ENCODE measurements at places on chromosomes 6 and 20. TPM values are rescaled to one million over a fixed set of nuclear protein-coding genes. Genes with fewer than 3 reads are reported as not detected.

- H3K4me3 ChIP-seq = no peak overlapping the region
- H3K27me3 ChIP-seq = no peaks in the 10 kb centered on the region
- no peak for DNase-seq
- 0 out of 2 replicates have a peak, but pooled peaks cover 2% of the 10 kb centered on the region for H3K36me3 ChIP-seq
Measured at GRCh38 chr6:17439243-17439993, 46.0 kb downstream of the CAP2 start.

DNA sequence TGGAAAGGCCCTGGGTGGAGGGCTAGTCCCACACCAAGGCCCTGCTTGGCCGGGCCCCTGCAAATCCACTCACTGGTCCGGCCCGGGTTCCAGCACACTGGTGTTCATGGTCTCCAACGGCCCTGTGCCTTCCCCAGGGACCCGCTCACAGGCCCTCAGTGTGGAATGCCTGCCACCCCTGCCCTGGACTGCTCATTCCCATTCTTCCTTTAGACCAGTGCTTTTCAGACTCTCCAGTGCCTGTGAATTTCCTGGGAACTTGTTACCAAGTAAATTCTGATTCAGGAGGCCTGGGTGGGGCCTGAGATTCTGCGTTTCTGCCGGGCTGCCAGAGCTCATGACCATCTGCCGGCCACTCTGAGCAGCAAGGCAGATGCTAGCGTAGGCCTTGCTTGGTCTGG lies 5.7 kb upstream of the PXDC1 start:
- H3K4me1 ChIP-seq = no peaks in the 10 kb centered on the region
- DNase-seq = no peak
- H3K27me3 ChIP-seq = no peaks in the 10 kb centered on the region
- no peak overlapping the region for H3K27ac ChIP-seq
- no peaks in the 10 kb centered on the region for H3K36me3 ChIP-seq

DNA sequence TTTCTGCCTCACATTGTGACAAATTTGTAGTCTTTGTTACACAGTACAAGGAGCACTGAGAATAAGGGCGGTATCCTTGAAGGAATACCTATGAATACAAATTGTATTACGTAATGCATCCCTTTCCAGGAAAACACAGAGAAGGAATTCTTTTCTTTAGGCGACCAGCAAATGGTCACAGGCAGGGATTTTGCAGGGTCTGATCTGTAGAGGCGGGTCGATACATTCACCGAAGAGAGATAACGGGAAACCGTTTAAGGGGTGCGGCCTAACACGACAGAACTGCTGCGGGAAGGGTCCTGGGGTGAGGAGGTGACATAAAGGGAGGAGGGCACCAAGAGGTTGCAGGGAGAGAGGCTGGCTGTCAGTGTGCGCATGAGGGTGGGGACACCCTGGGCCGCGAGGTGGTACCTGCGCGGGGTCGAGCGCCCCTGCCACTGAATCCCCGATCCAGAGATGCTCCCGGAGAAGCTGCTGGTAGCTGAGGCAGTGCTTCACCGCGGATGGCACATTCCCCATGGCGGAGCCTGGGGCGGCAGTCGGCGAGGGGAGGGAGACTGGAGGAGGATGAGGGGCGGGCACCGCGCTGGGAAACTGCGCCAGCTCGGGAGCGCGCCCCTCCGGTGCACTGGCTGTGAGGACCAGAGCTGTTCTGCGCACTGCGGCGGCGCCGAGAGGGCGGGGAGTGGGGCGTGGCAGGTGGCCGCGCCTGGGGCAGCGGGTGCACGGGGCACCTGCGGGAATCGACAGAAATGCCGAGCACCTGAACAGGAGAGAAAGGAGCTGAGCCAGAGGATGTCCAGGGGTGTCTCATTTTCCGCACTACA lies at the start of gene HMGCLL1:
Gene HMGCLL1, minus strand, starts transcription at position 656 of the 827 bp plus-strand sequence. Its CDS starts 137 bp downstream, at position 519.
- no peaks in the 10 kb centered on the region for H3K4me1 ChIP-seq
- no peaks in the 10 kb centered on the region for H3K27me3 ChIP-seq
- DNase-seq = no peak
- H3K4me3 ChIP-seq = no peak within 1 kb of the TSS
- no peaks in the 10 kb centered on the region for H3K36me3 ChIP-seq
- H3K27ac ChIP-seq = no peak within 1 kb of the TSS

DNA sequence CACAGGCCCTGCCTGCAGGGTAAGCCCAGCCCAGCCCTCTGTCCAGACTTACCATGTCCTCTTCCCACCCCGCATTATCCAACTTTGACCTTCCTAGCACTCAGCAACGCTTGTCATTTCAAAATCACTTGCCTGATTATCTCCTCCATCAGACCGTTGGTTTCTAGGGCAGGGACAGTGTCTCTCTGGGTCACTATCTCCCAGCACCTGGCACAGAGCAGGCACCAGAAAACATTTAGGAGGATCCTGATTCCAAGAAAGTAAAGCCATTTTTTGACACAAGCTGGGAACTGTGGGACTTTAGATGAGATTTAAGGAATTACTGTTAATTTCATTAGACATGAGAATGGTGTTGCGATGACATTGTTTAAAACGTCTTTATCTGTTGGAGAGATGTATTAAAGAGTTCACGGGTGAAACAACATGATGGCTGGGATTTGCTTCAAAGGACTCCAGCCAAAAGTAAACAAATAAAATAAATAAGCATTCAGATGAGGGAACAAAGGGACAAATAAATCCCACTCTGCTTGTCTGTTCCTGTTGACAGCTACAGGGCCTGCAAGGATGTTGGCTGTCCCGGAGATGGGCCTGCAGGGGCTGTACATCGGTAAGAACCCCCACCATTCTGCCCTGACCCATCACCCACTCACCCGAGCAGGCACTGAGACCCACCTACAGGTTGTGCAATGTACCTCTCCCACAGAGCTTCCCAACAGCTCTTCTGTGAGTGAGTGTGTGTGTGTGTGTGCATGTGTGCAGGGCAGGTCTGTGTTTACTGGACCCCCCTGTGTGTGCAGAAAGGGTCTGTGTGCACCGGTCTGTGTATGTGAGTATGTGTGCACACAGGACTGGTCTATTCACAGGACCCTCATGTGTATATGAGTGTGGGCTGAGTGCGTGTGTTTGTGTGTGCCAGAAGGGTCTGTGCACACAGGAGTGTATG lies 5.9 kb downstream of the HSPA12B start:
- no peaks in the 10 kb centered on the region for H3K4me1 ChIP-seq
- no peaks in the 10 kb centered on the region for H3K36me3 ChIP-seq
- H3K27me3 ChIP-seq = no peaks in the 10 kb centered on the region
- no peak overlapping the region for H3K4me3 ChIP-seq

DNA sequence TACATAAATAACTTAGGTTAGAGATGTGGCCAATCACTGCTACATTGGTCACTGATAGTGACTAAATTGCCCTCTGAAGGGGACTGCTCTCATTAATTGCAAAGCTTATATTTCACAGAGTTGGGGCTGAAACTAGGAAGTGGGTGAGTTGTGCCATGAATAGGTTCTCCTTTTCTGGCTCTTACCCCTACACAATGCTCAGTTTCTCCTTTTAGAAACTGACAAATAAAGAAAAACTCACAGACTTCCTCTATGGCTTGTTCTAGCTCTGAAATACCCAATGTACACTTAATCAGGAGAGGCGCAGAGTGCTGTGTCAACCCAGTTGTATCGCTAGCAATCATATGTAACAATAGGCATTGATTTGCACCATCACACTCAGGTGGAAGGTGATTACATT lies 41.2 kb upstream of the PROKR2 start:
- no peak overlapping the region for H3K4me3 ChIP-seq
- peaks cover 4% of the 10 kb centered on the region for H3K27me3 ChIP-seq
- no peaks in the 10 kb centered on the region for H3K36me3 ChIP-seq
- H3K4me1 ChIP-seq = no peaks in the 10 kb centered on the region

GRCh38 chr20:39654171-39654570 lies 692.0 kb downstream of the DHX35 start:
- H3K27me3 ChIP-seq = peaks cover 24% of the 10 kb centered on the region
- no peak overlapping the region for H3K4me3 ChIP-seq
- H3K4me1 ChIP-seq = no peaks in the 10 kb centered on the region
- DNase-seq = no peak
- H3K36me3 ChIP-seq = no peaks in the 10 kb centered on the region

DNA sequence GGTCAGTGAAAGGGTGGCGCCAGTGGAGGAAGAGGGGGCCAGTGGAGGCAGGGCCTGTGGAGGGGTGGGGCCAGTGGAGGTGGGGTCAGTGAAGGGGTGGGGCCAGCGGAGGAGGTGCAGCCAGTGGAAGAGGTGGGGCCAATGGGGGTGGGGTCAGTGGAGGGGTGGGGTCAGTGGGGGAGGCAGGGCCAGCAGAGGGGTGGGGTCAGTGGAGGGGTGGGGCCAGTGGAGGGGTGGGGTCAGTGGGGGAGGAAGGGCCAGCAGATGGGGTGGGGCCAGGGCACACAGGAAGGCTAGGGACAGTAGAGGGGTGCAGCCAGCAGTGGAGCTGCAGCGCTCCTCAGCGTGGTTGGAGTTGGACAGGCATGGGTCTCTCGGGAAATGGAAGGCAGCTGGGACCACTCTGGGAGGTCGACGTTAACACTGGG lies 18.7 kb downstream of the ADRM1 start:
- no peaks in the 10 kb centered on the region for H3K4me1 ChIP-seq
- H3K36me3 ChIP-seq = peaks cover 45% of the 10 kb centered on the region
- no peak overlapping the region for H3K27ac ChIP-seq
- H3K27me3 ChIP-seq = no peaks in the 10 kb centered on the region
- no peak overlapping the region for H3K4me3 ChIP-seq

GRCh38 chr20:31454361-31454760 lies 13.9 kb downstream of the DEFB123 start:
- H3K27ac ChIP-seq = no peak overlapping the region
- no peak overlapping the region for H3K4me3 ChIP-seq
- peaks cover 3% of the 10 kb centered on the region for H3K27me3 ChIP-seq
- H3K4me1 ChIP-seq = no peaks in the 10 kb centered on the region
- no peak for DNase-seq

DNA sequence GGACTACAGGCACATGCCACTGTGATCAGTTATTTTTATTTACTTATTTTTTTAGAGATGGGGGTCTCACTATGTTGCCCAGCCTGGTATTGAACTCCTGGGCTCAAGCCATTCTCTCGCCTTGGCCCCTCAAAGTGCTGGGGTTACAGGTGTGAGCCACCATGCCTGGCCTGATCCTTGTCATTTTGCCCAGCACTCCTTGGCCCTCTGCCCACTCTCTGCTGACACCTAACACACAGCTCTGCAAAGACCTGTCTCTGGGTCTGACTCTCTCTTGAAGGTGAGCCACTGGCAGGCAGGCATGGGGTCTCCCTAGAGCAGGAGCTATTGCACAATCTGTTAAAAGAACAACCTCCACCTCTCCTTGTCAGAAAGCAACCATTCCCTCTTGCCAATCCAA lies 155.6 kb downstream of the ZFP64 start:
- H3K27me3 ChIP-seq = no peaks in the 10 kb centered on the region
- H3K36me3 ChIP-seq = no peaks in the 10 kb centered on the region
- H3K4me3 ChIP-seq = no peak overlapping the region

DNA sequence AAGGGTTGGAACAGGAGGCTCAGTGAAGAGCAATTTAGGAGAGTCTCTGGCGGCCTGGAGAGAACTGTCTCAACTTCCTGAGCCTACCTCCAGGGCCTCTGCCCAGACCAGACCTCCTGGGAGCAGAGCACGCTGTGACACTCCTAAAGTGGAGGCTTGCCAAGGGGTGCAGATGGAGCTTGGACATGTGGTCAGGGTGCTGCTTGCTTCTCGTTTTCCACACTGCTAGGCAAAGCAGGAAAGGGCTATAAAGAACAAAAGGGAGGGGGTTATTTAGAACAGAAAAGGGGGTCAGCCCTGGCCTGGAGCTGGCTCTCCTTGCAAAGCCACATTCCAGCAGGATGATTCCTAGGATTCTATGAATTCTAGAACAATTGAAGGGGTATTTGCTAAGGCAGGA lies 145.7 kb upstream of the GGTLC1 start:
- H3K36me3 ChIP-seq = no peaks in the 10 kb centered on the region
- no peak overlapping the region for H3K4me3 ChIP-seq
- H3K27ac ChIP-seq = no peak overlapping the region

DNA sequence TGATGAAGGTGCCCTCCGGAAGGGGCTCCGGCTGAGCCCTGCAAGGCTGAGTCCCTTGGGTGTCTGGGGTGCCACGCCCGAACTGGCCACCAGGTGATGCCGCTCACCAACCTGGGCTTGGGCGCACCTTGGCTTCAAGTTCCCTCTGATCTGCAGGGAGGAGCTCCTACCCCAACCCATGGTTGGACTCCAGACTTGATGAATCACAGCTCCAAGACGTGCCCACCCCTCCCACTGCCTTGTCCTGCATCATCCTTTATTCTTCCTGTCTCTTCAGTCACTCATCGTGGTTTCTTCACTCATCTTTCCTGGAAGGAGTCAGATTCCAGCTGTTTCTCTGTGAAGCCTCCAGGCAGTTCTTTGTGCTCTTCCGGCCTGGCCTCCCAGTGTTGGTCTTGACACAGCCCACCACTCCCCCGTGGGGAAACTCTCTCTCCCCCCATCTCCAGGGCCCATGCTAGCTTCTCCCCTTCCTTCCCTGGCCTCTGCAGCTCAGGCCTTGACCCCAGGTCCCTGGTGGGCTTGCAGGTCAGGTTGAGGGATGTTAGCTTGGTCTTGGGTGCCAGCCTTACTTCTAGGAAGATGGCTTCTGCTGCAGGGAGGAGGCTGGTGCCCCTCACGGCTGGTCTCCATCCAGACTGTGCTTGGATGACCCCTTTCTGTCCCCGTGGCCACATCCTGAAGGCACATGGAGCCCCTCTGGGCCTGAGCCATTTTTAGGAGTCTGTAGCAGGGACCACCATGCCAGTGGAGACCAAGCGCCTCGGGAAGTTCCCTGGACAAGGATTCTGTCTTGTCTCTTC lies 2.6 kb upstream of the ZBP1 start:
- H3K4me3 ChIP-seq = no peak overlapping the region
- H3K4me1 ChIP-seq = peaks cover 31% of the 10 kb centered on the region
- H3K27me3 ChIP-seq = peaks cover 4% of the 10 kb centered on the region
- H3K27ac ChIP-seq = no peak overlapping the region
- DNase-seq = peak; percentile 83

- H3K27ac ChIP-seq = no peak overlapping the region
- H3K4me1 ChIP-seq = peaks cover 21% of the 10 kb centered on the region
- H3K36me3 ChIP-seq = no peaks in the 10 kb centered on the region
- no peaks in the 10 kb centered on the region for H3K27me3 ChIP-seq
- no peak for DNase-seq
Measured at GRCh38 chr6:5466281-5467136, 205.2 kb downstream of the FARS2 start.

DNA sequence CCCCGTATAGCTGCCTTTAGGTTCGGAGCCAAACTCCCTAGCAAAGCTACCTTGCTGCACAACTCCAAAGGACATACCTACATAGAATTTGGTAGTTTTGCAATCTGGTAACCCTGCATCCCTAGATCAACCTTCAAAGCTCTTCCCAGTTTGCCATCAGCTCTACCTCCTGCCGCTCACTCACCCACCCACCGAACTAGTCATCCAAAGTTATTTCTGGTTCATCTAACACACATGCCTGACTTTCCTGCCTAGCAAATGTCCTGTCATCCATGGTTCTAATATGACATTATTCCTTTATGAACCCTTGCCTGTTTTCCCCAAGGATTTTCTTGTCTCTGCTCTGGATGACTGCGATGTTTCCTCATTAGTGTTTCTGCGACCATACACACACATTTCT lies 21.6 kb downstream of the SPAG4 start:
- no peak overlapping the region for H3K27ac ChIP-seq
- H3K36me3 ChIP-seq = peaks cover 5% of the 10 kb centered on the region
- no peak for DNase-seq
- H3K4me1 ChIP-seq = no peaks in the 10 kb centered on the region

Gene XKR7
- total RNA-seq = 0.02 TPM

Gene BPI
- total RNA-seq = 0.06 TPM

Gene CD40
- 0.12 TPM for total RNA-seq

Measured in SJCRH30 (cell line).